ENCODE measurements at places on chromosomes 1 and 21.

- no peak for DNase-seq
These were observed 300.2 kb upstream of the DUSP10 start for GRCh38 chr1:222042120-222042519.

GRCh38 chr1:65409314-65409713 is 11.2 kb upstream of the LEPR start:
- no peak for DNase-seq

DNA sequence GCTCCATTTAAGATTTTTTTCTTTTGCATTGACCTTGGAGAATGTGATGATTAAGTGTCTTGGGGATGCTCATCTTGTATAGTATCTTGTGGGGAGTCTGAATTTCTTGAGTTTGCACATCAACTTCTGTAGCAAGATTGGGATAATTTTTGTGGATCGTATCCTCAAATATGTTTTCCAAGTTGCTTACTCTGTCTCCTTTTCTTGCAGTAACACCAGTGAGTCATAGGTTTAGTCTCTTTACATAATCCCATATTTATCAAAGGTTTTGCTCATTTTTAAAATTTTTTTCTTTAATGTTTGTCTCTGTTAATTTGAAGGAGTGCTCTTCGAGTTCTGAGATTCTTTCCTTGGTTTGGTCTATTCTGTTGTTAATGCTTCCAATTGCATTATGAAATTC is 41.7 kb upstream of the ANGPTL1 start:
- DNase-seq, result no peak

DNA sequence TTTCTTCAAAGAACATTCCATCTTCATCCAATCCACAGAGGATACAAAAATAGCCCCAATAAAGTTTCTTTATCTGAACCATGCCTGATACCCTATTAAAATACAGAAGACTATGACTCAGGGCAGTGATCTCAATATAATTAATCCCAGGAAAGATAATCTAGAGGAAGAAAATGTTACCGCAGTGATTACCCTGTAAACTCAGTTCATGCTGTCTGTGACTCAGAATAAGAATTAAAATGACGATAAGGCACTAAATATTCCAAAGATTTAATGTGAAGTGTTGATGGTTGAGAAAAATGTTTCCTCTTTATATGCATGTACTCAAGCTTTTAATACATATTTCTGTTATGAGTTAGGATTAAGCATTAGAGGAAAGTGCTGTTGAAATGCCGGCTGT is 88.6 kb upstream of the LYPLAL1 start:
- DNase-seq, result no peak

GRCh38 chr21:38788275-38788905 is 17.3 kb upstream of the ETS2 start:
- no peak for DNase-seq

GRCh38 chr1:6365047-6365446 is 28.5 kb downstream of the ACOT7 start:
- DNase-seq, result peak; percentile 28

DNA sequence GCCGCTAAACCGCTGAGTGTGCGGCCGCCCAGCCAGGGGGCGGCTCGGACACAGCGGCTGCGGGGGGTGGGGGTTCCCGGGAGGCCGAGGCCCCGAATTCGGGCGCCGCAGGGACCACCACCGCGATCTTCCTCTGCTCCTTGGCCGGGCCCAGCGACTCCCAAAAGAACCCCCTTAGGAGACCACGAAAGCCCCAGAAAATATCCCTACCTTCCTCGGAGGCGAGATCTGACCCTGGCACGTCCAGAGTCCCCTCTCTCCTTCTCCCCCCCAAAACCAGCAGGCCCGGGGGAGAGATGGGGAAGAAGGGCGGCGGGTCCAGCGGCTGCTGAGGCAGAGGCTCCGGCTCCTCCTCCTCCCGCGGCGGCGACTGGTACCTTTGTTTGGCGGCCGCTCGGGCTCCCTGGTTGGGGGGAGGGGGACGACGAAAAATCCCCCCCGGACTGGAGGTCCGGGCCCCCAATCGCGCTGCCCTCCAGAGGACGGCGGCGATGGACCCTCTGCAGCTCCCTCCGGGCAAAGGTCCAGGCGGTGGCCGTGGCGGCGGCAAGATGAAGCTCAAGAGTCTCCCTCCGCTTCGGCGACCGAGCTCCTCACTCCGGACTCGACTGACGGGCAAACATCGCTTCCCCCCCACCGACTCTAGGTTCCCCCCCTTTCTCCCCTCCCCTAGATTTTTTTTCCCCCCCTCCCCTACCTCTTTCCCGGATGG is at the start of gene ARID4B:
ARID4B (minus strand) TSS at position 621 of the 712 bp plus-strand sequence. CDS start 1,260 bp downstream, outside the sequence.
- DNase-seq, result no peak

DNA sequence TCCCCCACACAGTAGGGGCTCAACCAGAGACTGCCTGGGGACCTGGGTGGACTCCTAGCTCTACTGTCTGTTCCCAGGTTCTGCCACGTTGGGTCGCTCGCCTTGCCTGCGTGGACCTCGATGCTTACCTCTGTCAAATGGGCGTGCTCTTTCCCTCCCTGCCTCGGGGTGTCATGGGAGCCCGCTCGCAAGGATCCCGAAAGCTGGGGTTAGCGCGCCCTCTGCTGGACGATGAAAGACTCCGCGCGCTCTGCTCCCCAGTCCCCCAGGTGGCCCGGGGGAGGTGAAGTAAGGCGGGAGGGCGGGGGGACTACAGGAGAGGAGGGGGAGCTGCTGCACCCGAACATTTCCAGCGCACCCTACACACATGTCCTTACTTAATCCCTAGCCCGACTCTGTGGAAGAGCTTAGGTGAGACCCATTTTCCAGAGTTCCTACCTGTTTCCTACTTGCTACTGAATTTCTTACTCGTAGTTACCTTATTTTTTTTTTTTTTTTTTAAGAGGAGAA is 2.3 kb upstream of the BSND start:
- DNase-seq, result peak; percentile 68

GRCh38 chr1:9555942-9556341 is 16.7 kb downstream of the SLC25A33 start:
- DNase-seq, result no peak

DNA sequence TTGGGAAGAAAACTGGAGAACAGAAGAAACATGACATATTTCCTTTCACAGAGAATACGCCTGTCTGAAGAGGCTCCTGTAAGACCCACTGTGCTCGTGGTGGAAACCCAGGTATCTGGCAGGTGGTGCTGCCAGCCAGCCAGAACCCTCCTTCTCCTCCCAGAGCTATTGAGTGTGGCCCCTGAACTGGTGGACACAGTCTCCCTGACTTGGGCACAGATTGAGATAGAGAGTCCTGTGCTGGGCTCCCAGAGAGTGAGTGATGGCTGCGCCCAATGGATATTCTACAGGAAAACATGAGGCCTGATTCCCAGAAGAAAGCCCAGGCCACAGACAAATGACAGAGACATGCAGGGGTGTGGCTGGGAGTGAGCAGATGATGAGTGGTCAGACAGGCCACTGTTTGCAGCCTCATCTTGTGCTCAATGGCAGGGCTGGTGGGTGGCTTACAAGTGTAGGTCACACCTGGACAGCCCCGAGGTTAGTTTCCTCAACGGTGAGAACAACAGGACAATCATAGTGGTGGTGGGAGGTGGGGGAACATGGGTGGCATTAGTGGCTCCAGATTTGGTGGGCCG is 127.9 kb downstream of the PTPRU start:
- DNase-seq, result no peak

- DNase-seq, result no peak
These were observed 71.5 kb downstream of the MIS18A start for GRCh38 chr21:32207406-32207716.

DNA sequence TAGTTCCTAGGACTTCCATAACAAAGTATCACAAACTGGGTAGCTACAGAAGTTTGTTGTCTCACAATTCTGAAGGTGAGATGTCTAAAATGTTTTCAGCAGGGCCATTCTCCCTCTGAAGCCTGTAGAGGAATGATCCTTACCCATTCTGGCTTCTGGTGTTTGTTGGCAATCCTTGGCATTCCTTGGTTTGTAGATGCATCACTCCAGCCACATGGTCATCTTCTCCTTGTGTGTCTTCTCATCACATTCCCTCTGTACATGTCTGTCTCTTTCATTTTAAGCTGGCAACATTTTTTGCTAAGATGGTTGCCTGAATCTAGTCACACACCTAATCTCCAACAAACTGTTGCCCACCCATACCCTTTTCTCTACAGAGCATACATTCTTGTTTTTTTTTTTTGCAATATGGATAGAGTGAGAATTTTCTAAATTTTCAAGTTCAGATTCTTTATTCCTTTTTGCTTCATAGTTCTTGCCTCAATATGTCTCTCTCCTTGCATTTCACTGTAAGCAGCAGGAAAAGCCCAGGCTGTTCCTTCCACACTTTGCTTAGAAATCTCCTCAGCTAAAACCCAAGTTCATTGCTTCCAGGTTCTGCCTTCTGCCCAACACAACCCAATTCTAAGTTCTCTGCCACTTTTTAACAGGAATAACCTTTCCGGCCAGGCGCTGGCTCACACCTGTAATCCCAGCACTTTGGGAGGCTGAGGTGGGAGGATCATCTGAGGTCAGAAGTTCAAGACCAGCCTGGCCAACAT is 18.3 kb downstream of the ZBED6 start:
- DNase-seq, result no peak

DNA sequence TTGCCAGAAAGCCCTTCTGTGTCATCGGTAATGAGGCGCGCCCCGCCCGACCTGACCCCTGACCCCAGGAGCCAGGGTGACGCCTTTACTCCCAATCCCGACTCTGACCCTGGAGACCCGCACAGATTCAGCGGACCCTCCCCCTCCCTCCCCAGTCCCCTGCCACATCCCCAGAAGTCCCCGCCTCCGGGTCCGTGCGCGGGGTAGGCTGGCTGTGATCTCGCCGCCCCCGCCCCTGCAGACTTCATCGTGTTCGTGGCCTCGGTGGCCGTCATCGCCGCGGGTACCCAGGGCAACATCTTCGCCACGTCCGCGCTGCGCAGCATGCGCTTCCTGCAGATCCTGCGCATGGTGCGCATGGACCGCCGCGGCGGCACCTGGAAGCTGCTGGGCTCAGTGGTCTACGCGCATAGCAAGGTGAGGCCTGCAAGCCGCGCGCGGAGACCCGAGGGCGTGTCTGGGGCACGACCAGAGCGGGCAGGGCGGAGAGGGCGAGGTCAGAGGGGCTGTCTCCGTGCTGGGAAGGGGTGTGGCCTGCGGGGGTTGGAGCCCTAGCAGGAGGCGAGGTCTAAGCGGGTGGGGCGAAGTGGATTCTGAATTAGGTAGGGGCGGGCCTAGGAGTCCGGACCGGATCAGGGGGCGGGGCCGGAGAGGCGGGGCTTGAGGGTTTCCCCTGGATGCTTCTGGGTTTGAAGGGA is 34.8 kb downstream of the KCNQ4 start:
- DNase-seq, result peak; percentile 84

DNA sequence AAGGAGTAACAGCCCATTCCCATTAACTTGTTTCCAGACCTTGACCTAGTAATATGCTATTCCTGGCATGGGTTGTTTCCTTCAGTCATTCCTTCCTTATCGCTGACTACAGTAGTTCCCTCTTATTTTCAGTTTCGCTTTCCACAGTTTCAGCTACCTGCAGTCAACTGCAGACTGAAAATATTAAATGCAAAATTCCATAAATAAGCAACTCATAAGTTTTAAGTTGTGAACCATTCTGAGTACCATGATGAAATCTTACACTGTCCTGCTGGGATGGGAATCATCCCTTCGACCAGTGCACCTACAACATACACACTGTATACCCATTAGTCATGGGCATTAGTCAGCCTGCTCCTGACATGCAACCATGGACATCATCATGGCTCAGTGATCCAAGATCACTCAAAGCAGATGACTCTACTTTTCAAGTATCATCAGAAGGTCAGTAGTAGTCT is 66.7 kb downstream of the CCDC30 start:
- no peak for DNase-seq

DNA sequence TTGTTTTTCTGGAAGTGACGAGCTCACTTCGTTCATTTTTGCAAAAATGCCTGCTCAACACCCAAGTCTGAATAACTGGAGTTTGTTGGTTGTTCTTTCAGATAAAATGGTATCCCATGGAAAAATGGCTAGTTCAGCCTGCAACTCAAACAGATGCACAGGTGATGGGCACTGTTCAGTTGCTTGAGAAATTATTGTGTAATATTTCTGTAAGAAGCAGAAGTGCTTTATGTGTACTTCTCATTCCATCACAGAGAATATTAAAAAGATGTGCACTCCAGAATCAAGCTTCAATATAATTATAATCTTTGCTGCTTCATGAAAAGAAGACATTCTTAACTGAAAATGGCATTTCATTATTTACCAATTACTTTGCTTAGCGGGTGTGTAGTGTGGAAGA is 9.1 kb downstream of the SYT2 start:
- DNase-seq, result no peak

DNA sequence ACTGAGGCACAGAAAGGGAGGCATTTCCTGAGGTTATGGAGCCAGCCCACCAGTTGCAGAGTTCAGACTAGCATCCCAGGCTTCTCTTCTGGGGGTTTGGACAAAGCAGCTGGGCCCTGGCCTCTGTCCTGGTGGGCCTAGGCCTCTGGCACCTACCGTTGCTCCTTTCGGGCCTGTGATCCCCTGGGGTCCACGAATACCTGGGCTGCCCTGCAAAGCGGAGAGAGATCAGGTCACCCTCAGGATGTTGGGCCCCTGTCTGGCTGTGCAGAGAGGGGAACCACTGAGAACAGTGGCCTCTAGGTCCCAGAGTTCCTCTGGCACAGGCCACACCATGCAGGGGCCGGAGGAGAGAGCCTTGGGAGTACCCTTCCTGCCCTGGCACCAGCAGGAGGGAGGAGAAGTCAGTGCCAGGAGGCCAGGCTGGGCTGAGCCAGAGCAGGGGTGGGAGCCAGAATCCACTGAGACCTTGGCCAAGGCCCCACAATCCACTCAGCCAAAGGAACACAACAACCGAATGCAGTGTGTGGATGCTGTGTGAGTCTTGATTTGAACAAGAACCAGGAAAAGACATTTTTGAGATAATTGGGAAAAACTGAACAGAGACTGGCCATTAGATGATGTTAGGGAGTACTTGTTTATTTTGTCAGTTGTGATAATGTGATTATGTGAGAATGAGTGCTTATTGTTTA is 8.9 kb downstream of the COL9A2 start:
- no peak for DNase-seq

DNA sequence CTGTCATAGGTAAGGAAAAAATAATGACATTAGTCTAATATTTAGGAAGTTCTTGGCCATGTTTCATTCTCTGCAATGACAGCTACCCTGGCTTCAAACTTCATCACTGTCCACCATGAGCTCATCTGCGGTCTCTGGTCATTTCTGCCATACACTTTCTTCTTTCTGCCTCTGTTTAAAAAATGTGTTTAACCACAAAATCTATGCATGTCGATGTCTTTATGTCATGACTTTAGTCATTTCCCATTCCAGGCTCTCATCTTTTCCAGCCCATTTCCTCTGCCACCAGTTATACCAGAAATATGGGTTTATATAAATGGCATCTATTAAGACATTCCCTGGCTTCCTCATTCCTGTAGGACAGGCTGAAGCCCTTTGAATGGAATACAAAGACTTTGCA is 68.5 kb upstream of the DUSP10 start:
- no peak for DNase-seq

DNA sequence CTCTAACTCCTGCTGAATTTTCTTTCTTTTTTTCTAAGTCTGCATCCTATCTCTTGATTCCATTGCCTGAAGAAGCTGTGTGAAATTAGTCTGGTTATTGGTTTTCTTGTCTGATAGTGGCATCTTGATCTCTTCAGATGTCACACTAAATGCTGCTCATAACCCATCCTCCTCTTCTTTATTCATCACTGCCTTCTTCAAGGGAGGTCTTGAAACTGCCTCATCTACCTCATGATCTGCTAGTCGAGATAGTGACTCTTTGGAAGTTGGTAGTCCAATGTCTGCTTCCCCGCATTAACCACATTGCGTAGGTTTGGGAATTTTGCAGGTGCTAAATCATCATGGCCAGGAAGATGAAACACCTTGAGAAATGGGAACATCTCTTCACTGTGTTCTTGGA is 15.7 kb downstream of the DYRK3 start:
- no peak for DNase-seq
